ENCODE measurements at places on chromosomes 16 and 17.

- DNase-seq, result no peak
Observed at GRCh38 chr17:82333279-82334171, at the start of gene SECTM1. TSS of gene SECTM1 (minus strand) at chr17:82333766. CDS start at chr17:82327240, 6,526 bp downstream.

DNA sequence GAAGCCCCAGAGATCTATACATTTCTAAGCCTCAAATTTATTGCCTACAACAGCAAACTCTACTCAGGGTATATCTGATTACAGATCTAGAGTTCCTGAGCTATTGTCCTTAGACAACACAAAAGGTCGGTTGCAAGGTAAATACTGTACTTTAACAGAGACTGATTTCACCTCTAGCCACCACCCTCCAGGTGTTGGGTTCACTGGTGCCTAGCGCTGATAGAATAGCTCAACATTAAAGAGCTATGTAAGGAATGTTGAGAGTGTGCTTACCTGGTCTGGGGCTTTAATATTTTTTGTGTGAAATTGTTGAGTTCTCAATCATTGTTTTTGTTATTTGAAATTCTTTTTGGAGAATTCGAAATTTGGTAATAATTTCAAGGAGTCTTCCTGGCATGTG, 277.0 kb upstream of the PSMD7 start:
- DNase-seq, result no peak

DNA sequence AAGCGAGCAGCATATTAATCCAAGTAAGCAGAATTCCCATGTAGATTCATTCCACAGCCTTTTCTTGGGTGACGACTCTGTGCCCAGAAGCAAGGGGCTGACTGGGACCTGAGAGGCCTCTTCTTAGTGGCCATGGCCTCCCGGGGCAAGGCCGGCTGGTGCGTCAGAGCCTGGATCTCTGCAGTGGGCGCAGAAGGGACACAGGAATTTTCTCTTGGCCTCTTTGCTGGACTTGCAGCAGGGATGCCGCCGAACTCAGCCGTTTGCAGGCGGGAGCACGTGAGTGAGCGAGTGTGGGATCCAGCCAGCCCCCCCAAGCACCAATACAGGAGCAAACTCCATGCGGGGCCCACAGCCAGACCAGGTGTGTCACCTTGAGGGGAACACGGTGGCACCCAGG, 151.8 kb downstream of the RPTOR start:
- no peak for DNase-seq

DNA sequence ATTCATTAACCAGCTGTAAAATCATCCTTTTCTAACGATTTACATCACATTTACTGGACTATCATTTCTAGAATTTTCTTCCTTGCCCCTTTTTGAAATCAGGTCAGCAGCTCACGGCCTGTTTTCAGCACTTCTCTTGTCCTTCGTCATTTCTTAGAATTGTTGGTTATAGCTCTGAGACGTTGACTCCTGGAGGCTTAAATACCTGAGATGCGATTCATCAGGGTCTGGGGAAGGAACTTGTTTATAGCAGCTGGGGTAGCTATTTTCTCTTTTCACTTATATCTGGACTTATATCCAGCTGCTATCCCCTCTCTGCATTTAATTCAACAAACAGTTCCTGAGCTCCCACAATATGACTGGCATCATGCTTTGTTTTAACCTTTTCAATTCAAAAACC, 338.7 kb upstream of the TNRC6C start:
- no peak for DNase-seq

DNA sequence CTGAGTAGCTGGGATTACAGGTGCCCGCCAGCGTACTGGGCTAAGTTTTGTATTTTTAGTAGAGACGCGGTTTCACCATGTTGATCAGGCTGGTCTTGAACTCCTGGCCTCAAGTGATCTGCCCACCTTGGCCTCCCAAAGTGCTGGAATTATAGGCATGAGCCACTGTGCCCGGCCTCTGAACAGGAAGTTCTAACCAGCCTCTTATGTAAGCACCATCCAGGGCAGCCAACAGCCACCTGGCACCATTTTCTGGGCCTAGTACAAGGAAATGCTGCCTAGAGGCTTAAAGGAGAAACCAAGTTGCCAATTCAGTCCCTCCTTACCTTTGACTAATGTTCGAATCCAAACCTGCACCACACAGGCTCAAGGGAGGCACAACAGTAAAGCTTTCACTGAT, 8.5 kb upstream of the SLC39A11 start:
- DNase-seq, result no peak

GRCh38 chr16:4314532-4315185, 1.2 kb upstream of the GLIS2 start:
- no peak for DNase-seq

DNA sequence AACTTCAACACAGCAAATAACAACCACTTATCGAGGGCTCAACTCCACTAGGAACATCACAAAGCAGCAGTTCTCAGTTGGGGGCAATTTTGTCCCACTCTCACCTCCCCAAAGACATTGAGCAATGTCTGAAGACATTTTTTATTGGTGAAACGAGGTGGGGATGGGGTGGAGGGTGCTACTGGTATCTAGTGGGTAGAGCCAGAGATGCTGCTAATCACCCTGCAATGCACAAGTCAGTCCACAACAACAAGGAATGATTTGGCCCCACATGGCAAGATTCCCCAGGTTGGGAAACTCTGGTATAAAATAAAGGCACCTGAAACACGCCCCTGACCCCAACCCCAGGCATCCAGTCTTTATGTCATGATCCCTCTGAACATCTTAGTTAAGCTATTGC, 33.3 kb downstream of the TLE7 start:
- no peak for DNase-seq

DNA sequence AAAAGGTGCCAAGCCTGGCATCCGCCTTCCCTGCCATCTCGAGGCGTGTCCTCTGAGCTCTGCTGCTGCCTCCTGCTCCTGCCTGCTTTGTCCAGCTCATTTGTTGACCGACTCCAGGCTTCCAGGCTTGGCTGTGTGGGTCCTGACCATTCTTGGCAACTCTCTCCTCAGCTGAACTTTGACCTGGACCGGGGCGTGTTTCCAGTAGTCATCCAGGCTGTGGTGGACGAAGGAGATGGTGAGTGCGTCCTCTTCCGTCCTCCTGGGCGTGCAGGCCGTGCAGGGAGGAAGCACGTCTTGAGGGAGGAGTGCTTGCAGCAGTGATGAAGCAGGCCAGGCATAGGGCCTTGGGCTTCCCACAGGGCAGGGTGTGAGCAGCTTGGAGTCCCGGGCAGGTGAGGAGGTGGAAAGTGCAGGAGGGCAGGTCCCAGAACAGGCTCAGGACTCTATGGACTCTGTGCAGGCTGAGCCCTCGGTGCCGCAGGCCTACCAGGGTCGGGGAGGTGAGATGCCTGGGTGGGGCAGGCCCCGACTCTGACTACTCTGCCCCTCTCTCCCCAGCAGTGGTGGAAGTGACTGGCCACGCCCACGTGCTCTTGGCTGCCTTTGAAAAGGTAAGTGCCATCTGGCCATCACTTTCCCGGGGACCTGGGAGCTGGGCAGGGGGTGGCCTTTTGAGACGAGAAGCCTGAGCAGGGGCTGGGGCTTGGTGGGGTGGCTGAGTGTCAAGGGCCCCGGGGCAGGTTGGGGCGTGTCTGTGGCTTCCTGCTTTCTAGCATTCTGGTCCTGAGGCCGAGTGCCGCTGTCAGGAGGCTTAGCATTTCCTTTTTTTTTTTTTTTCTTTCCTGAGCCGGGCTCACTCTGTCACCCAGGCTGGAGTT, 28.6 kb upstream of the NUDT16L1 start:
- DNase-seq, result no peak

All from cerebellar nuclear complex (tissue), 1 donor.